ENCODE measurements at places on chromosomes 2 and 18. TPM values are rescaled to one million over a fixed set of nuclear protein-coding genes. Genes with fewer than 3 reads are reported as not detected.

- DNase-seq = no peak
These were observed 133.0 kb upstream of the MMADHC start for GRCh38 chr2:149720615-149721014.

- no peak for DNase-seq
These were observed 51.8 kb downstream of the TTC21B start for GRCh38 chr2:165901620-165902298.

- peak; percentile 1 for DNase-seq
These were observed 30.8 kb upstream of the LRP2 start for GRCh38 chr2:169393068-169393590.

The TRIM43 gene
- not detected for total RNA-seq

The VWA3B gene
- total RNA-seq = not detected

Data from SK-MEL-5 (cell line).